GM18507 (cell line): ENCODE measurements at places on chromosomes 16 and 17.

- DNase-seq = no peak
Observed at GRCh38 chr17:78159575-78160158, 8.7 kb upstream of the SYNGR2 start.

- no peak for DNase-seq
Observed at GRCh38 chr16:77599793-77600415, 122.4 kb upstream of the NUDT7 start.

GRCh38 chr17:61326330-61326729, 73.3 kb upstream of the TBX2 start:
- no peak for DNase-seq

DNA sequence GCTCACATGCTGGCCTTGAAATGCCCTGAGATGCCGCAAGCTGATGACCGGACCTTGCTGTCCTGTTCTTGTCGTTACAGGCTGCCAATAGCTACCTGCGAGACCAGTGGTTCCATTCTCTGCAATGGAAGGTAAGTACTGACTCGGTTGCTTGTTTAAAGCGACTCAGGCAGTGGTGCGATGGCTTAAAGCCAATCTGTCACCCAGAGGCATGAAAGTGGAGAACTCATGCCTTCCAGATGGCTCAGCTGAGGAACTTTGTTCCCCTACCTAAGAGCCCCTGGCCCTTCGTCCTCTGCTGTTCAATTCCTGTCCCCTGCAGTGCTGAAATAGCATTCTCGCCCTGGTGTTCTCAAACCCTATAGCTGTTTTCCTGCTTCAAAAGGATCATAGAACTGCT, 158.3 kb upstream of the PLCG2 start:
- no peak for DNase-seq

DNA sequence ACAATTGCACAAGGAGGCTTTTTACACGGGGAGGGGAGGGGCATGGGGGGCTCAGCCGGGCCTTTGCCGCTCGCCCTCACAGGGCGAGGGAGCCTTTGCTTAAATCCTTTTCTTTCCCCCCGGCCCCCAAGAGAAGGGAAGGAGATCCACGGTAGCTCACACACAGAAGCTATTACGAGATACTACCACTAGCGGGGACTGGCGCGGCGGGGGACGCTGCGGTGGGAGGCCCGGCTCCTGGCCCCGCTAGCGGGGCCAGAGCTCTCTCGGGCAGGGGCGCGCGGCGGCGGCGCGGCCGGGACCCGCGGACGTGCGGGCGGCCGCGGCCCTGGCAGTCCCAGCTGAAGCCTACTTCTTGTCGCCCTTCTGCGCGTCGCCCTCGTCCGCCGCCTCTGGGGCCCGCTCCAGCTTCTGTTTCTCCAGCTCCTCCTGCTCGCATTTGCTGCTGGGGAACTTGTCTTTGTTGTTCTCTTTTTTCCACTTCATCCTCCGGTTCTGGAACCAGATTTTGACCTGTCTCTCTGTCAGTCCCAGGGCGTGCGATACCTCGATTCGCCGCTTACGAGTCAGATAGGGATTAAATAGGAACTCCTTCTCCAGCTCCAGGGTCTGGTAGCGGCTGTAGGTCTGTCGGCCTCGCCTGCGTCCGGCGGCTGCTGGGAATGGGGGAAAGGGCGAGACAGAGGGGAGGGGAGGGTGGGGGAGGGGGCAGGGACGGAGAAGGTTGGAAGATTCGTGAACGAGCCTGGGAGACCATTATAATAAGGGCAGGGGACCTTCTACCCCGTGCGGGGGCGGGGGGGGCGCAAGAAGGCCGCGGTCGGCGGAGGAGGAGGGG, 2.0 kb downstream of the HOXB8 start:
- no peak for DNase-seq

GRCh38 chr16:54063279-54063773, 223.3 kb downstream of the IRX3 start:
- DNase-seq = no peak

DNA sequence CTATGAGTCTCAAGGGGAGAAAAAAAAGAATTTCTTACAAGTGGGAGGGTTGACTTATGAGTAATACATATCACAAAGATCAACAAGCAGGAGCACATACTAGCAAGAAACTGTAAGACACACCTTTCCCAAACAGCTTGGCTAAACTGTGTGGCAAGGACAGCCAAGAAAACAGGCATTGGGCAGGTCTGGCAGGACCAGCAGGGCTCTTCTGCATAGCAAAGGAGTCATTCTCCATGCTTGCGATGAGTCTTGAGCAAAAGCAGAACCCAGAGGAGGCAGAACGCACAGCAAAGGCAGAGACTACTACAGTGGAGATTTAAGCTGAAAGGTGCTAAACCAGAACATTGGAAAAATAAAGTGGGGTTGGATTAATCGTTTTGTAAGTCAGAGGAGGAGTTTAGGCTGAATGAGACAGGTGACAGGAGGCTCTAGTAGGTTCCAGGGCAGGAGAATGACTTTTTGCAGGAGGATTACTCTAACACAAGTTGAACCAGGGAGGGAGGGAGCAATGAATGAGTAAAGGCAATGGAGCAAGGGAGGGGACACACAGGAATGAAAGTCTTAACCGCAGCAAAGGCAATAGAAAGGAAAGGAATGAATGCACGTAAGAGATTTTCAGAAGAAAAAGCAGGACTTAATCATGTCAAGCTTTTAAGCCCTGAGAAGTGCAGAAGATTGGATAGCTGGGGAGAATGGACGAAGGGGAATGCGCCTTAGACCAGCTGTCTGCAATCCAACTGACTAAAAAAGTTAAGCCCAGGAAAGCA, 2.7 kb downstream of the N4BP1 start:
- DNase-seq = no peak

GRCh38 chr17:39525801-39526506, 64.7 kb downstream of the CDK12 start:
- DNase-seq = no peak

GRCh38 chr16:11188801-11189740, 66.9 kb downstream of the SOCS1 start:
- DNase-seq = no peak

DNA sequence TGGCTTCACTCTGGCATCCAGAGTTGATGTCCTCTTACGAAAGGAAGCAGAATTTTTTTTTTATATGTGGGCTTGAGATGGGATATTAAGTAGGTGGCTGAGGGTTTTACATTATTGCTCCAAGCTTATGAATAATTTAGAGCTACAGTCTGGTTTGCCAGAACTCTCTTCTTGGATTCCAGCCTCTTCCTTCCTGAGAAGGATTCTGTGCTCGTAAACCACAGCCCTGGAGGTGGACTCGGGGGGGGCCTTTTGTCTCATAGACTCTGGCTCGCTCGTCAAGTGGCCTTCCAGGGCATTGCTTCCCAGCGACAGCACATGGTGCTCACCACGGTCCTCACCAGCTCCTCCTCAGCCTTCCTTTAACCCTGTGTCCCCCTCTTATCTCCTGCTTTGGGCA, 43.2 kb downstream of the TMEM11 start:
- no peak for DNase-seq

DNA sequence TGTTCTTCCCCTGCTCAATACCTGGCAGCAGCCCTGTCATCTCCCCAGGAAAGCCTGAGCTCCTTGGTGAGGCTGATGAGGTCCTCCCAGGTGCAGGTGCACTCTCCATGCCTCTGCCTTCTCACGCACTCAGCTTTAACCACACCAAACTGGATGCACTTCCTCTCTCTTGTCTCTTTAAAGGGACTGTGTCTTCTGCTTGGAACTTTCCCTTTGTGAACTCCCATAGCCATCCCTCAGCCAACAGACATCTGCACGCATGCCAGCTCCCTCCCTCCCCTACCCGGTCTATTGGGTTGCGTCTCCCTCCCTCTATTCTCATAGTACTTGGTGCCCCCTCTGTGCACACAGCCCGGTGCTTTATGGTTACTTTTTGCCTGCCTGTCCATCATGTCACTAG, 231.2 kb downstream of the MSI2 start:
- DNase-seq = no peak

- DNase-seq = no peak
Observed at GRCh38 chr17:41366070-41366469, 3.5 kb downstream of the KRT33B start.

DNA sequence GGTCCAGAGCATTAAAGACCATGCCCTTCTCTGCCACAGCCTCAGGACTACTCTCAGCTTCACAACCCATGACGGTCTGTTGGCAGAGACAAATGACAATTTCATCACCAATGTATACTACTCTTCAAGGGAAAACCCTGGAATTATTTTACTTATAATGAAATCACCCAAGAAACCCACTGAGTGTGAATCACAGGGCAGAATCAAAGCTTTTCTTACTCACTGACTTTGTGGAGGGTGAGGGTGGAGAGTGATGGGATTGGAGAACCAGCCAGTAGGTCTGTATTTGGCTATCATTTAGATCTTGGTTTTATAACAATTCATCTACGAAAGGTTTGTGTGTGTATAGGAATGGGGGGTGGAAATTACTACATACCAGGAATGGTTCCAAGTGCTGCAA, 442.6 kb downstream of the SHISA9 start:
- no peak for DNase-seq

GRCh38 chr16:56824331-56824730, 40.7 kb upstream of the SLC12A3 start:
- DNase-seq = no peak

- DNase-seq = no peak
Observed at GRCh38 chr16:50915120-50915519, 173.2 kb downstream of the CYLD start.

DNA sequence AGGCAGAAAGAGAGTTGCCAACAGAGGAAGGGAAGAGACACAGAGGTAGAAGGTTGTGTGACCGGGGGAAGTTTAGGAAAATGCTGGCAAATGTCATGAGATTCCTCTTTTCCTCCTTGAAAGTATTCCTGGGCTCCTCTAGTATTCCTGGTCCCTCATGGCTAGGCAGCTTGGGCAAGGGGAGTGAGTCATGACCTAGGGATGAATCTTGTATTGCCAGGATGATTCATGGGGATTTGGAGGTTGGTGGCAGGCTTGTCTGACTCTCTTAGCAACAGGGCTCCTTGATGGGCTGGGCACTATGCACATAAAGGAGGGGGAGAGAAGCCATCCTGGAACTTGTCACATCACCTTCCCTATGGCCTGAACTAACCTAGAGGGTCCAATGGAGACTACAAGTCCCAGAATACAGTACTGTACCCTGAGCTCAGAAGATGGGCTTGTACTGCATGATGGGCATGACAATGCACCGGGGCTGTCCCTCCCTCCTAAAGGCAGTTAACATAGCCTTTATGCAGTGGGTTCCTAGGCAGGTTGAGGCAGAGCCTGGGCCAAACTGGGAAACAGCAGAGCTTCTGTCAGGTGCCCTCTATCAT, 2.1 kb upstream of the SEZ6 start:
- no peak for DNase-seq

GRCh38 chr16:31193874-31194273, 8.7 kb downstream of the PYCARD start:
- no peak for DNase-seq

DNA sequence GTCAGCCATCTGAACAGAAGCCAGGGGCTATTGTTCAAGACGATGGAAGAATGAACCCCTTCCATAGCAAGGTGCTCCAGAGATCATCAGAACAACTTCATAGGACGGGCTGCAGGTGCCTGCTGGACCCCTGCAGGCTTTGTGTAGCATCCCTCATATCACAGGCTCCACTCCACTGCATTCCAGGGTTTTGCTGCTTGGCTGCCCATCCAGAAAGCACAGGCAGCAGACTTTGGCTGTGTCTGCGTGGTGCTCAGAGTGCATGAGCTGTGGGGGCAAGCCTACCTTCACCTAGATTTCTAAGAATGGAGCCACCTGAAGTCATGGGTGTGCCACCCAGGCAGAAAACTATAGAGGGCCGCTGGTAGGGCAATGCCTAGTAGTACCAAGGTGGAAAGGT, 93.9 kb upstream of the NLRP1 start:
- DNase-seq = no peak

- peak; percentile 44 for DNase-seq
Observed at GRCh38 chr17:27630607-27631410, at the start of gene LGALS9. LGALS9 (plus strand) TSS chr17:27631188; CDS start chr17:27631266, 78 bp downstream.

DNA sequence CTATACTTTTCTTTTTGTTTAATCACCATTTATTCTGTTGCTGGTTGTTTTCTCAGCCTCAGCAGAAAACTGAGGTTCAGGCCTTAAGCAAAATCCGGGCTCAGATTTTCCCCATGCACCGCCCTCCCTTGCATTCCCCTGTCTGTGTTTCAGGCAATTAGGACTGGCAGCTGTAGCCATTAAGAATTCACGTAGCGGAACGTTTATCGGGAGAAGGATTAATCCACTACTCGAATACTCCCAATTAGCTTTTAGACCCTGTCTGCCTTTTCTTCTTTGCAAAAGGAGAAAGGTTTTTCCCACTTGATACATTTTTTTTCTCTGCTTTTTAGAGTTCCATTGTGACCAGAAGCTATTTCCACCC, 173.1 kb downstream of the RPTOR start:
- DNase-seq = no peak

DNA sequence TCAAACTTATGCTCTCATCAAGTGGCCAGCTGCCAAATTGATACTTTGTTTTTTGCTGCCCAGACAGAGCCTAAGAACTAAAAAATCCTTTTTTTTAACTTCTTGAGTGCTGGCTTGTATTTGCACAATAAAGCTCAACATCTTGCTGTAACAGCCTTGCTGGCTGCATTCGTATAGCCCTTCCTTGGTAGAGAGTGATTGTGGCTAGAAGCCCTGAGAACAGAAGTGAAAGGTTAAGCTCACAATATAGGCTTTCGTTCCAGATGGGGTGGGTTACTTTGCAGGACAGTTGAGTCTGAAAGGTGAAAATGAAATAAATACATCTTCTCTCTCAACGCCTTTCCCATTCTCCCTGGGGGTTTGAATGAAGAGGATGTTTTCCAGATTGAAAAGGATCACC, 278.8 kb downstream of the HS3ST3B1 start:
- DNase-seq = no peak

DNA sequence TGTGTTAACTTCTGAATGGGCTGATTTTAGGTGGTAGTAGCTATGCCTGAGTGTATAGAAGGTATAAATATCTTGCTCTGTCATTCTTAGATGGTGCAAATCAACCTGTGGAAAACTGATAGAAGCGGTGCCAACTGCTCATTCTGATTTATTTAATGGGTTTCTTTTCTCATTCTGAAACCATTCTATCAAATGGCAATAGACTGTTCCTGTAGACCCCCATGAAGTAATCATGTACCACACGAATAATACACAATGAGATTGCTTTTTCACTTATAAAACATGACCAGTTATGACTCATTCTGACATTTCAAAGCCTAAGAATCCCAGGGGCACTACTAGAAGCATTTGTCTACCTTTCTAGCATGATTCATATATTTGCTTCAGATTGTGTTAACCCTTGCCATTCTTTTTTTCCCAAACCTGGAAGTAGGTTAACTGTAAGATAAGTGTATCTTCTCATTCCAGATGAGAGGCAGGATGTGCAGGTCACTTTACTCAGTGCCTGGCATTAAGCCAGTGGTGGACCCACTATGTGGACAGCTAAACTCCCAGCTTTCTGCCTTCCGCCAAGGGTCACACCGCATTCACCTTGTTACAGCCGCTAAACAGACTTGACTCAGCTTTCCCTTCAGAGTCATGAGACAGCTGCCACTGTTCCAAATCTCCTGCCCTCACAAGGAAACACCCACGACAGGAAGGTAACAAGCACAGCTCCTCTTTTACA, 16.4 kb upstream of the SLC16A11 start:
- DNase-seq = no peak

- no peak for DNase-seq
Observed at GRCh38 chr16:17024514-17024913, 446.2 kb downstream of the XYLT1 start.

GRCh38 chr17:74525781-74526288, 5.4 kb downstream of the CD300LB start:
- DNase-seq = no peak
